Airway epithelial cell (primary cell): ENCODE measurements at places on chromosomes 6 and 20. TPM values are rescaled to one million over a fixed set of nuclear protein-coding genes. Genes with fewer than 3 reads are reported as not detected.

The TCP11 gene
- not detected in 2 replicates for total RNA-seq

The DEFB114 gene
- total RNA-seq, result not detected in 2 replicates

The DNAH8 gene
- not detected in 2 replicates for total RNA-seq

The TREML2 gene
- total RNA-seq, result not detected in 2 replicates

The SNRNP48 gene
- total RNA-seq, result 5.8 and 7.6 TPM in 2 replicates

The FILIP1 gene
- total RNA-seq, result 0.07 TPM in 1 of 2 replicates, not detected in the other

The SUMO4 gene
- total RNA-seq, result 0.21 TPM in 1 of 2 replicates, not detected in the other

The SPAG4 gene
- 1.5 and 2.5 TPM in 2 replicates for total RNA-seq

The PI16 gene
- not detected in 2 replicates for total RNA-seq

The BTN1A1 gene
- not detected in 2 replicates for total RNA-seq

The TUBB2B gene
- 2.6 and 2.9 TPM in 2 replicates for total RNA-seq

The GSTA3 gene
- total RNA-seq, result not detected in 2 replicates

The KCNB1 gene
- total RNA-seq, result not detected in 2 replicates
